ENCODE measurements at places on chromosomes 2 and 18.

GRCh38 chr2:10137053-10137843 lies 14.7 kb downstream of the RRM2 start:
- no peak for DNase-seq

- DNase-seq = no peak
These were observed 22.0 kb downstream of the RBM43 start for GRCh38 chr2:151239624-151240023.

GRCh38 chr2:149587950-149588487 lies 444 bp upstream of the MMADHC start:
- no peak for DNase-seq

DNA sequence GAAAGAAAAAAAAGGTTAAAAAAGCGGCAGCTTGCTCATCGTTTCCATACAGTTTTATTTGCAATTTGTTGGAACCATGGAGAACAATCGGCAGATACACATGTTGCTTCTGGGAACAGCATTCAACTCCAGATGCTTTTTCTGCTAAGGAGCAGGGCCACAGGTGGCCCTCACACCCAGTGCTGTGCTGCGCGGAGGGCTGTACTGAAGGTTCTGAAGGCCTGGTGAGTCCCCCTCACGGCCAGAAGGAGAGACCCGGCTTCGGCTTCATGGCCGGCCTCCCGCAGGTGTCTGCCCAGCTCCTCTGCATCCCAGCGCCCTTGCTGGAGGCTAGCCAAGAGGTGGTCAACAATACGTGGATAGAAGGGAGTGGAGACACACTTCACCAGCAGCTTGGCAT lies 394.3 kb downstream of the NBAS start:
- no peak for DNase-seq

- no peak for DNase-seq
These were observed 72.0 kb upstream of the EPAS1 start for GRCh38 chr2:46225150-46225625.

GRCh38 chr2:160674146-160674750 lies 180.6 kb upstream of the RBMS1 start:
- DNase-seq = no peak

DNA sequence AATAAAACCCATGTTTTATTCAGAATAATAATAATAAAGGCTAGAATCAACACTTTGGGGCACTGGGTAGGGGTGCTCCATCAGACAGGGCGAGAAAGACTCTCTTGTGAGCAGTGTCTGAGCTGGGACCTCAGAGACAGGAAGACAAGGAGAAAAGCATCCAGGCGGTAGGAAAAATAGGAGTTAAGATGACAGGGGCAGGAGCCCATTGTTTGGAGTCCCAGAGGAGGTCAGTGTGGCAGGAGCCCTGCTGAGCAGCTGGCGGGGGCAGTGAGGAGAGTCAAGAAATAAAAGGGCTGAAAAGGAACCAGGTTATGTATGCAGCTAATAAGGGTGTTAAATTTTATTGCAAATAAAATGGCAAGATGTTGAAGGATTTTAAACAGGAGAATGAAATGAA lies 457.4 kb downstream of the FBXO15 start:
- no peak for DNase-seq

DNA sequence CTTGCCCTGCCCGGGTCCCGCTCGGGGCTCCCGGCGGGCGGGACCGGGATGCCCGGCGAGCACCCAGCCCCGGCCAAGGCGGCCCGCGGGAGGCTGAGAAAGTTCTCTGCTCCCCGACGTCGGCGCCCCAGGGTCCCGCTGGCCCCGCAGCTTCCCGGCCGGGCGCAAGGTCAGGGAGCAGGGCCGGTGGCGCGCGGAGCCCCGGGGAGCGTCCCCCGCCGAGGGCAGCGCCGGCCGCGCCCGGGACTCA lies 331 bp downstream of the SERPINE2 start:
- no peak for DNase-seq

GRCh38 chr18:8389391-8390340 lies 219.6 kb upstream of the RAB12 start:
- peak; percentile 63 for DNase-seq

Data from tibial artery (tissue), 4 donors.